Left renal pelvis (tissue), 4 donors: ENCODE measurements at places on chromosomes 13 and 19.

DNA sequence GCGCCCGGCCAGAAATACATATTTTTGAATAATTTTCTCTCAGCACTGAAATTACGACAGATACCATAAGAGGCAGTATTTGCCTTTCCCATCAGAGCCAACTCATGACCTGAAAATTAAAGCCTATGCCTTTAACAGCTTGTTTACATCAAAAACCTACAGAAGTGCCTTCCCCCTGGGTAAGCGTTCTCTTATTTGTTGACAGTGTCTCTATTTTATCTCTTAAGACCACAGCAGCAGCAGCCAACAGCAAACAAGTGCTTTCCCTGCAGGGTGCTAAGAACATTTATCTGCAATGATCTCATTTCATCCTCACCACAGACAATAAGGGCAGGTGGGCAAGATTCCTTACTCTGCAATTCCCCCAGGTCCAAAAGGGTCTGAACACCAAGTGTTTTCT lies 6.0 kb downstream of the AKAP8L start:
- DNase-seq: no peak

- no peak for DNase-seq
Measured at GRCh38 chr13:82758044-82758443, 1124.2 kb downstream of the SLITRK1 start.

DNA sequence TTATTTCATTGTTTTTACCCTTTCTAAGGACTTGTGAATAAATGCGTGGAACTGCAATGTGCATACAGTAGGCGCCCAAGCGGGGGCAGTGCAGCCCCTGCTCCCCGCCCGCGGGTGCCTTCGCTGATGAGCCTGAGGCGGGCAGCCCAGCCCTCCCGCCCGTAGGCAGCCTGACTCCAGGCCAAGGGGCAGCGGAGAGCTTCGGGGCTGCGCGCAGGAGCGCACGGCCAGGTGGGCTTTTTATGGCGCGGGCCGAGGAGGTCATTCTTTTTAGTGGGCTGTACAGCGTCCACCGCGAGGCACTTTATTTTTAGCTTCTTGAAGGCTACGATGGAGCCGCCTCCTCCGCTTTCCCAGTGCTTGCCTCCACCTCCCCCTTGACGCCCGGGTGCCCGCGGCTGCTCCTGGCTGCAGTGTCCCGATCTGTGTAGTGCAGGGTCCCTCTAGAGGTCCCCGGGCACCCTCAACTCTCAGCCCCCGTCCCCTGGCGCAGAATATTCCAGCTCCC lies 60.5 kb downstream of the CCNE1 start:
- no peak for DNase-seq

GRCh38 chr19:3113100-3114017 lies 19.2 kb downstream of the GNA11 start:
- no peak for DNase-seq

DNA sequence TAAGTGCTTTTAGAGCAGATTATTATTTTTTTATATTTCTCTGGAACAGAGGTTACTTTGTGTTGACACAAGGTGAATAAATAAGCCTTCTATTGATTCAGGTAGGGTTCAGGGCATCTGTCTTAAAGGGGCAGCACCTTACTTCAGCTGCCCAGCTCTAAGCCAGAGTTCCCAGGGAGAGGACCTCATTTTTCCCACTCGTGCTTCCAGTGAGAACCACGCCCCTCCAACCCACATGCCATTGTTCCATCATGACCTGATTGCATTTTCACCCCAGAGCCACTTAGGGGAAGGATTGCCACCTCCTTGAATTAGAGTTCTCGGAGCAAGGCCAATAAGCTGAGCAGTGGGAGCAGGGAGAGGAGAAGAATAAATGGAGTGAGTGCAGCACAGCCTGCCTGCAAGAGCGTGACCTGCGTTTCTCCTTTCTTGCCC lies 104.3 kb upstream of the FRY start:
- DNase-seq: no peak
